ENCODE measurements at places on chromosomes 6 and 20.

GRCh38 chr6:29925321-29925720 lies 17.0 kb upstream of the HLA-A start:
- DNase-seq = peak; percentile 51

DNA sequence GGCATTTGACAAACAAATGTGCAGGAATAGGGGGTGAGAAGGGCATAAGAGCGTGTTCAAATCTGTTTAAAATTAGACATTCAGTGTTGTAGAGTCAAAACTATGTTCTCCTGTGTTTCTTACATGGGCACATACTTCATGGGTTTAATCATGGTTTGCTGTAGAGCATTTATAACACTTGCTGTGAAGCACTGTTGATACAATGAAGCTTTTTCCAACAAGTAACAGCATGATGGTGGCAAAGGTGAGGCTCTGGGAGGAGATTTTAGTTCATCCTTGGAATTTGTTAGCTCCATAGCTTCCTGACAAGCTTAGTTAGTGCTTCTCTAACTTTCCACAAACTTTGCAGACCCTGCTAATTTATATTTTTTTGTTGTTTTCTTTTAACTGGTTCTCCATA lies 900.7 kb downstream of the TFAP2A start:
- DNase-seq = no peak

GRCh38 chr20:13794667-13795066 lies 9.8 kb downstream of the NDUFAF5 start:
- DNase-seq = no peak

- DNase-seq = no peak
Observed at GRCh38 chr20:18858816-18859215, 45.2 kb downstream of the SCP2D1 start.

GRCh38 chr20:1437235-1437904 lies 29.3 kb downstream of the NSFL1C start:
- peak; percentile 92 for DNase-seq

- no peak for DNase-seq
Observed at GRCh38 chr6:45959534-45960145, 56.0 kb downstream of the CLIC5 start.

DNA sequence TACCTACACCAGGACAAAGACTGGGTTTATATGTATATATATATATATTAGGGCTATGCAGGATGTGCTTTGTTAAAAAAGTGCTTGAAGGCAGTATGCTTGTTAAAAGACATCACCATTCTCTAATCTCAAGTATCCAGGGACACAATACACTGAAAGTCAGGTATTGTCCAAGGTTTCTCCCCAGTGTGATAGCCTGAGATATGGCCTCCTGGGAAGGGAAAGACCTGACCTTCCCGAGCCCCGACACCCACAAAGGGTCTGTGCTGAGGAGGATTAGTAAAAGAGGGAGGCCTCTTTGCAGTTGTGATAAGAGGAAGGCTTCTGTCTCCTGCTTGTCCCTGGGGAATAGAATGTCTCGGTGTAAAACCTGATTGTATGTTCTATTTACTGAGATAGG lies 156.9 kb downstream of the GPX5 start:
- DNase-seq = no peak

DNA sequence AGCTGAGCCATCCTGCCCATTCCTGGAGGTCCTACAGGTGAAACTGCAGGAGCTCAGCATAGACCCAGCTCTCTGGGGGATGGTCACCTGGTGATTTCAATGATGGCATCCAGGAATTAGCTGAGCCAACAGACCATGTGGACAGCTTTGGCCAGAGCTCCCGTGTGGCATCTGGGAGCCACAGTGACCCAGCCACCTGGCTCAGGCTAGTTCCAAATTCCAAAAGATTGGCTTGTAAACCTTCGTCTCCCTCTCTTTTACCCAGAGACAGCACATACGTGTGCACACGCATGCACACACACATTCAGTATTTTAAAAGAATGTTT lies 44.0 kb downstream of the SIRPA start:
- DNase-seq = no peak

DNA sequence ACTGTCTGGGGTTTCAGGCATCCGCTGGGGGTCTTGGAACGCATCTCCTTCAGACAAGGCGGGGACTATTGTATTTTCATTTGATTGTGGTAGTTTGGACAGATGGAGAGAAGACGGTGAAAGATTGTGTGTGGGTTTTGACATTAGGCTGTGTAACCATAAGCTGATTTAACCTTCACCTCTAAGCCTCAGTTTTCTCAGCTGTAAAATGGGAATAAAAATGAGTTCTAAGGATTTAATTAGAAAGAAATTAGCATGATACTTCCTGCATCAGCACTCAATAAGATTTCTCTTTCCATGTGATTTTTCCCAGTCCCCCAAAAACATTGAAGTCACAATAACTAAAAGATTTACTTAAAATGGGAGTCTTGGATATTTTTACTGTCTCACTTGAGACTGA lies 78.1 kb downstream of the CBFA2T2 start:
- no peak for DNase-seq

GRCh38 chr6:93329301-93330000 lies 89.9 kb downstream of the EPHA7 start:
- DNase-seq = no peak

GRCh38 chr6:75219263-75219662 lies 13.4 kb upstream of the COL12A1 start:
- DNase-seq = no peak

- DNase-seq = no peak
Observed at GRCh38 chr6:158564243-158565121, 4.6 kb downstream of the TMEM181 start.

GRCh38 chr6:12608016-12608860 lies 108.3 kb upstream of the PHACTR1 start:
- DNase-seq = peak; percentile 66

DNA sequence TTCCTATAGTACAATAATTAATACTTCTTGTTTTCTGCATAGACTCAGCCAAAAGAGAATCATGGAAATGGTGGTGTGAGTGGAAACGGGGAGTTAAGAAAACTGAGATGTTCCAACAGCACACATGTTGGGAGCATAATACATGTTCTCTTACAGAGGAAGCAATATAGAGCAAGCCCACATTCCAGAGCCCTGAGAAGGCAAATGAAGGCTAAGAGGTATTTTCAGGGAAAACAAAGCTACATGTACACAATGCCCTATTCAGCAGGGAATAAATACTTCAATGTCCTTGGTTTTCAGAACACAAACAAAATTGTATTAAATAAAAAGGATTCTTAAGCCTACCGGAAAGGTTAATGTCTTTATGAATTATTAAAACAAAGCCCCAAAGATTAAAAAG lies 35.1 kb upstream of the SMIM8 start:
- no peak for DNase-seq

GRCh38 chr20:13741879-13742278 lies 42.8 kb downstream of the ESF1 start:
- DNase-seq = no peak

DNA sequence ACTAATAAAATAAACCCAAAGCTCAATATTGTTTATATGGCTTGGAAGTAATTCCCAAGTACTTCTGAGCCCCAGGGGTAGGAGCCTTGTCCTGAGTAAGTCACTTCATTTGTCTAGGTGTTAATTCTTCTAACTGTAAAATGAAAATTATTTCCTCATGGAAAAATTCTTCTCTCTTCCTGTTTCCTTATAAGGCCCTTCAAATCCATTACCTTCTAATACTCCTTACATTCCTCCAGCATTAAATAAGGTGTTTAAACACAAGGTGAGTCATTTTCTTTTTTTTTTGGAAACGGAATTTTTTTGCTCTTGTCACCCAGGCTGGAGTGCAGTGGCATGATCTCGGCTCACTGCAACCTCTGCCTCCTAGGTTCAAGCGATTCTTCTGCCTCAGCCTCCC lies 41.9 kb downstream of the PRR18 start:
- DNase-seq = no peak

DNA sequence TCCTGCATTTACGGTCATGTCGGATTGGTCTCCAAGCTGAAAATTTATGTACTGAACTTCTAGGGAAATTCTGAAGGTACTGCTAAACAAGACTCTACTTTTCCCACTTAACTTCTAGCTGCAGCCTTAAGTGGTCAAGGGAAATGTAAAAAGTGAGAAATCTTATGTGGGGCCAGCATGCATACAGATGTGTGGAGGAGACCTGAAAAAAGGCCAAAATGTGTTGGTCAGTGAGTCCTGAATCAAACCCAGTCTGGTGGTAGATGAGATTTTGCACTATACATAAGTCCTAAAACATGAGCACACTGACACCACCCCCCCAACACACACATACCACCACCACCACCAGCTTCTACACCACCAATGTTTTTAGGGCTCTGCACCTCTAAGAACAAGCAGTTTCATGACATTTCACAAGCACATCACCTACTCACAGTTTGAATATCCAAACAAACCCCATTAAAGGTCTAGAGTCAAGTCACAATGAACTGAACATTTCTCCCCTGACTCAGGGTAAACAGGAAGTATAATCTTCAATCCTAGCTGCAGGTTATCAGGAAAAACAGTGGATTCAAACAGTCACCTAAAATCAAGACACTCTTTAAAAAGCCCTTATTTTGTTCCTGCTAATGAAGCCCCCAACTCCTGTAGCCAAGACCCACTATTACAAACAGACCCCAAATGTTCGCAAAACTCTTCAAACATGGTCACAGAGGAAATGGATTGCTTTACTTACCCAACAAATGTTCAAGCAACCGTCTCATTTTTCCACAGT lies 1.6 kb downstream of the ZMYND8 start:
- DNase-seq = no peak

- DNase-seq = no peak
Observed at GRCh38 chr6:42009844-42010184, 40.5 kb upstream of the TAF8 start.

DNA sequence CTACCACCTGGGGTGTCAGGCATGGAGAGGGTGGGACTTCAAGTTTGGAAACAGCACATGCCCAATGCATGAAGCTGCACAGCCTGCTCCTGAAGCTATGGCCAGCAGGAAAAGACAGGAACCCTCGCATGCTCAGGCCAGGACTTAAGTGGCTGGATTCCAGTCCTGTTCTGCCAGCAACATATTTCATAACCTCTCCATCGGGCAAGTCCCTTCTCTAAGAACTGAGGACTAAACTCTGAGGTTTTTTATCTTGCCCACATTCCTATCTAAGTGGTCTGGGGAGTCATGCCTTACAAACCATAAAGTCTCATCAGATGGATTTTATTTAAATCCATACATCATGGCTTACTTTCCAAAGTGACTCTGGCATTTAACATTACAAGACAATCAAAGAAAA lies 27.5 kb upstream of the AGPAT4 start:
- no peak for DNase-seq

DNA sequence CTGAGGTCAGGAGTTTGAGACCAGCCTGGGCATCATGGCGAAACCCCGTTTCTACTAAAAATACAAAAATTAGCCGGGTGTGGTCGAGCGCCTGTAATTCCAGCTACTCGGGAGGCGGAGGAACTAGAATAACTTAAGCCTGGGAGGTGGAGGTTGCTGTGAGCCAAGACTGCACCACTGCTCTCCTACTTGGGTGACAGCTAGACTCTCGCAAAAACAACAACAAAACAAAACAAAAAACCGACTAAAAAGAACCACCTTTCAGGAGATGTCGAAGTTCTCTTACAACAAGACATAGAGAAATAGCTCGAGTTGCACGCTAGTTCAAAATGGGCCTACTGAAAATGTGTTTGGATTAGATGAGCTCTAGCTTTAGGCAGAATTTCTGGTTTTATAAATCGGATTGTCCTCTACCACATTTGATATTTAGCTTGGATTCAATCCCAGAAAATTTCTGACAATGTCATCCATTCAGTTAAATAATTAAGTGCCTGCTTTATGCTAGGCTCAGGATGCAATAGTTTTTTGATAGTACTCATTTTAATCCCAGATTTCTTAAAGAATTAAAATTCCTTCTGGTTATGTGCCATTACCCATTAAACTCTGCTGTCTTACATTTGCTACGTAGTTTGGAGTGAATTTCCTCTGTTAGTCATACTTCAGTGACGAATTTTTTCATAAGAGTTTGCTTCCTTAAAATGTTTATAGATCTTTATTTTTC lies 137.5 kb upstream of the SHLD1 start:
- DNase-seq = peak; percentile 79

- peak; percentile 24 for DNase-seq
Observed at GRCh38 chr20:2751878-2752566, 48.4 kb downstream of the CPXM1 start.

DNA sequence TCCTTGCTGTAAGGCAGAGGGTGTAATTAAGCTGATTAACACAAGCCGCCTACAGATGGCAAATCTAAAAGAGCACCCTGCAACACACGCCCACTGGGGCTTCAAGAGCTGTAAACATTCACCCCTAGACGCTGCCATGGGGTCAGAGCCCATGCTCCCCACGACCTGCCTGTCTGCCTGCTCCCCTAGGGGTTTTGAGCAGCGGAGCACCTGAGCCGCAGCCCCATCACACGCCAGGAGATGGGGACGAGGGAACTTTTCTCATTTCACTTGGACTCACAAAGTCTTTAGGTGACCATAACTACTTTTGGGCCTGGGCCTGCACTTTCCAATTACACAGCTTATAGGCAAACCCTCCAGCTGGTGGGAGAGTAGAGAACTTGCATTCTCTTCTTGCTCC lies 99.0 kb upstream of the SOX4 start:
- DNase-seq = no peak

DNA sequence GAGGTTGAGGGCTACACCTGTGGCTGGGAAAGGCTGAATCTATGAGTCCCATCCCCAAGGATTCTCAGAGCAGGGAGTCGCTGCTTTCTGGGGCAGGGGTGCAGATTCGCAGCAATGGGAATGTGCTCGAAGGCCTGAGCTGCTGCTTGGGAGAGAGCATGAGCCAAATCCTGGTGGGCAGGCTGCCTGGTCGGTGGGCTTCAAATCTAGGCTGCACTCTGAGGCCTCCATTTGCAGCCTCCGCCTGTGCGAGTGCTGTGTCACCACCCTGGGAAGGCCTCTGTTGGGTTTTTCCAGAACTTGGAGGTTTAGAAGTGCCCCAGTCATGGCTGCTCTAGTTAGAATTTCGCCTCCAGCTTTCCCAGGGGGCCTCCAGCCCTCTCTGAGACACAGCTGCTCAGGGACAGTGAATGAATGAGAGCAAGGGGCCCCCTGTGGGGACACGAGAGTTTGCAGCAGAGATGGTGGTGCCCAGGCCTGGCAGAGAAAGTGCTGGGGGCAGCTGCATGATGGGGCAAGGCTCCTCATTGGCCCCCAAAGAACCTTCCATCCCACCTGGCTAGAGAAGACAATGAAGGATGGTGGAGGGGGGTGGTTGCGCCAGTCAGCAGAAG lies 31.1 kb upstream of the RNF24 start:
- DNase-seq = no peak

GRCh38 chr6:125586605-125587004 lies 162.8 kb upstream of the HEY2 start:
- DNase-seq = no peak

- DNase-seq = no peak
Observed at GRCh38 chr6:30643656-30644055, 3.3 kb upstream of the C6orf136 start.
